ENCODE measurements at places on chromosomes 13 and 19. TPM values are rescaled to one million over a fixed set of nuclear protein-coding genes. Genes with fewer than 3 reads are reported as not detected.

GRCh38 chr13:19681517-19681916 lies 48.1 kb downstream of the MPHOSPH8 start:
- no peaks in the 10 kb centered on the region for H3K27me3 ChIP-seq
- DNase-seq: no peak
- no peaks in the 10 kb centered on the region for H3K36me3 ChIP-seq
- H3K4me3 ChIP-seq: no peak overlapping the region
- H3K4me1 ChIP-seq: no peaks in the 10 kb centered on the region
- no peak overlapping the region for H3K27ac ChIP-seq

Gene SSBP4
- 88.3 TPM for total RNA-seq

GRCh38 chr19:38648769-38649304 lies 1.4 kb downstream of the ACTN4 start:
- peaks cover 28% of the 10 kb centered on the region for H3K4me1 ChIP-seq
- no peak for DNase-seq
- H3K27me3 ChIP-seq: no peaks in the 10 kb centered on the region
- peak overlapping the region; percentile 77 for H3K4me3 ChIP-seq
- H3K27ac ChIP-seq: peak overlapping the region; percentile 47

Gene ZNF582
- total RNA-seq: 9.2 TPM

- no peak for DNase-seq
- no peak overlapping the region for H3K4me3 ChIP-seq
- H3K4me1 ChIP-seq: peaks cover 8% of the 10 kb centered on the region
- H3K27ac ChIP-seq: no peak overlapping the region
- H3K27me3 ChIP-seq: no peaks in the 10 kb centered on the region
- no peaks in the 10 kb centered on the region for H3K36me3 ChIP-seq
These were observed 22.5 kb upstream of the KLF2 start for GRCh38 chr19:16301999-16302694.

DNA sequence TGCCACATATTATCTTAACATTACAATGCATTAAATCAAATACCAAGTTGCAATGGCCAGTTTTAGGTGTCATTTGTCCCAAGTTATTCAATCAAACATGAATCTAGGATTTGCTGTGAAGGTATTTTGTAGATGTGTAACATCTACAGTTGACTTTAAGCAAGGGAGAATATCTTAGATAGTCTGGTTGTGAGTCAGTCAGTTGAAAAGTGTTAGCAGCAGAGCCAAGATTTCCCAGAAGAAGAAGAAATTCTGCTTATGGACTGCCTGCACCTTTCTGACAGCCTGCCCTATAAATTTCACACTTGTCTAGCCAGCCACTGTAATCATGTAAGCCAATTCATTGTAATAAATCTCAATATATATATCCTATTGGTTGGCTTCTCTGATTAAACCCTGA lies 41.3 kb upstream of the INTS6 start:
- DNase-seq: no peak
- no peaks in the 10 kb centered on the region for H3K4me1 ChIP-seq
- H3K36me3 ChIP-seq: no peaks in the 10 kb centered on the region
- H3K27ac ChIP-seq: no peak overlapping the region

DNA sequence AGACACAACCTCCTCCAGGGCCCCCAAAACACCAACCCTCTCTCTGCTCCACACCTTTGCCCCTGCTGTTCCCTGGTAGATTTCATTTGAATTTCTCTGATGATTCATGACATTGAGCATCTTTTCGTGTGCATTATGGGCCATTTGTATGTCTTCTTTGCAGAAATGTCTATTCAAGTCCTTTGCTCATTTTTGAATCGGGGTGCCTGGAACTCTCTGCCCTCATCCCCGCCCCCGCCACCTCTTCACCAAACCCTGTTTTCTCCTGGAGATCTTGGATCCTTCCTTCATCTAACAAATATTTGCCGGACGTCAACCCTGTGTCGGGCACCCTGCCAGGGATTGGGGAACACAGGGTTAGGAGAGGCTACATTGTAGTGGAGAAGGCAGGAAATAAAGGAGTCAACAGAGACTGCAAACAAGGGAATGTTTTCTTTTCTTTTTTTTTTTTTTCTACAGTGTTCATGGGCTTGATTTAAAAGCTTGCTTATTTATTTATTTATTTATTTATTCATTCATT lies 25.5 kb upstream of the SLC1A5 start:
- no peaks in the 10 kb centered on the region for H3K27me3 ChIP-seq
- peaks cover 5% of the 10 kb centered on the region for H3K4me1 ChIP-seq
- peak; percentile 96 for DNase-seq
- no peaks in the 10 kb centered on the region for H3K36me3 ChIP-seq
- peak overlapping the region; percentile 77 for H3K27ac ChIP-seq
- H3K4me3 ChIP-seq: no peak overlapping the region

DNA sequence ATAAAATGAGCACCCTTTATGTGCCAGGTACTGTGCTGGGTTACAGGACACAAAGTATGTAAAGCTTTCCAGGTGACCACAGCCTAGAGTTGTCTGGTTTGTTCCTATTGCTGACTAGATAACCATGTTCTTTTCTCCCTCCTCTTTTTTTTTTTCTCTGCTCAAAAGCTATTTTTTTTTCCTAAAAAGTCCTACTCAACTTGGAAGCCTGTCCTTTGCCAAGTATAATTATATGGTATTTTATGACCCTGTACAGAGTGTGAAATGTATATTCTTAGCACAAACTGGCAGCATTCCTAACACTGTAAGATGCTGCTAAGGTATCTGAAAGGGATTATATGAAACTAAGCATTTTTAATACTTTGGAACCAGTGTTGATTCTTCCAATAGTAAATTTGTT lies 171.0 kb downstream of the GPC6 start:
- no peak overlapping the region for H3K4me3 ChIP-seq
- no peak for DNase-seq
- H3K27me3 ChIP-seq: no peaks in the 10 kb centered on the region

Gene NKPD1
- 0.20 TPM for total RNA-seq

DNA sequence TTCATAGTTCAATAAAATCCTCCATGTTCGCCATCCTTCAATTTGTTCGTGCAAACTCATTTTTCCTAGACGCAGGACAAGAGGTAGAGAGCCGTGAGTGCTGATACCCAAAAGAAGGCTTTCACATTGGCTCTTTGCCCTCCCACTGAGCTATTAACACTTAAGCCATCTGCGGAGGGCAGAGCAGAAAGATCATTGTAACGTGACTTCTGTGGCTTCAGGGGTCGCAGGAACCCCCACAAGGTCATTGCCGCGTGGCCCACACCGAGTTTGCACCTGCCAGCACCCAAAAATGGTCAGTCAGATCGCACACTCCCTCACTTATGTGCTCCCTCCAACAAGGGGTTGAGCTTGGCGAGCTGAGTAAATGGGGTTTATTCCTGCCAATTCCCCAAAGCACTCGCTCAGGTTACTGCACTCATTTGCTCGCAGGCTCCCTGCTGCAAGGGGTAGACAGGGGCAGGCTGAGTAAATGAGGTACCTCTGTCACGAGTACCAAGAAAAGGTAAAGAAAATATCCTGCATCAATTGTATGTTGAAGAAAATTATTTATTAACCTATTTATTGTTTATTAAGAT lies 144.1 kb downstream of the PRR20E start:
- H3K4me3 ChIP-seq: no peak overlapping the region
- H3K27me3 ChIP-seq: no peaks in the 10 kb centered on the region
- no peak for DNase-seq
- H3K36me3 ChIP-seq: no peaks in the 10 kb centered on the region

GRCh38 chr19:12791345-12792050 lies at the start of gene JUNB:
JUNB (plus strand) TSS chr19:12791486; CDS start chr19:12791772, 286 bp downstream.
- H3K36me3 ChIP-seq: no peaks in the 10 kb centered on the region
- no peaks in the 10 kb centered on the region for H3K27me3 ChIP-seq
- peaks cover 8% of the 10 kb centered on the region for H3K4me1 ChIP-seq
- DNase-seq: peak; percentile 98
- peak within 1 kb of the TSS; percentile 95 for H3K27ac ChIP-seq

Gene ZNF177
- total RNA-seq: 4.1 TPM

GRCh38 chr19:4449639-4450028 lies 8.0 kb downstream of the UBXN6 start:
- peaks cover under 1% of the 10 kb centered on the region for H3K4me1 ChIP-seq
- no peaks in the 10 kb centered on the region for H3K36me3 ChIP-seq
- DNase-seq: no peak
- no peak overlapping the region for H3K27ac ChIP-seq
- H3K27me3 ChIP-seq: no peaks in the 10 kb centered on the region
- H3K4me3 ChIP-seq: no peak overlapping the region

DNA sequence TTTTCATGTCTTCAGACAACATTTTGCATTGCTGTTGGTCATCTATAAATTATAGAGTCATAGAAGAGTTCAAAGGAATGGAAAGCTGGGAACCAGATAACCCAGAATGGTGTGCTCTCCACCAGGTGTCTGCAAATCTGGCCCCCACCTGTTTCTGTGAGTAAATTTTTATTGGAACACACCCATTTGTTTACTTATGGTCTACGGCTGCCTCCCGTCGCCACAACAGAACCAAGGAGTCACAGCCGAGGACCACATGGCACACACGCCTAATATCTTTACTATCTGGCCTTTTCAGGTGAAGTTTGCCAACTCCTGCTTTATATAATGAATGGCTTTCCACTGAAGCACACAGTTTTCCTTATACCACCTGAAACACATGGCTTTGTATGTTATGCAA lies 58.2 kb downstream of the EFNB2 start:
- no peak for DNase-seq
- H3K4me1 ChIP-seq: no peaks in the 10 kb centered on the region
- H3K4me3 ChIP-seq: no peak overlapping the region
- no peak overlapping the region for H3K27ac ChIP-seq

Gene ZNF14
- 11.4 TPM for total RNA-seq

Gene OR10H1
- total RNA-seq: not detected

GRCh38 chr19:52785506-52785905 lies 1.1 kb downstream of the ZNF600 start:
- peak overlapping the region; percentile 72 for H3K4me3 ChIP-seq
- H3K36me3 ChIP-seq: no peaks in the 10 kb centered on the region
- no peaks in the 10 kb centered on the region for H3K27me3 ChIP-seq
- peak overlapping the region; percentile 53 for H3K27ac ChIP-seq
- H3K4me1 ChIP-seq: no peaks in the 10 kb centered on the region
- no peak for DNase-seq

GRCh38 chr19:17184371-17184841 lies 30.8 kb upstream of the USE1 start:
- H3K4me3 ChIP-seq: no peak overlapping the region
- H3K27me3 ChIP-seq: no peaks in the 10 kb centered on the region
- H3K4me1 ChIP-seq: no peaks in the 10 kb centered on the region
- H3K36me3 ChIP-seq: no peaks in the 10 kb centered on the region
- H3K27ac ChIP-seq: no peak overlapping the region

DNA sequence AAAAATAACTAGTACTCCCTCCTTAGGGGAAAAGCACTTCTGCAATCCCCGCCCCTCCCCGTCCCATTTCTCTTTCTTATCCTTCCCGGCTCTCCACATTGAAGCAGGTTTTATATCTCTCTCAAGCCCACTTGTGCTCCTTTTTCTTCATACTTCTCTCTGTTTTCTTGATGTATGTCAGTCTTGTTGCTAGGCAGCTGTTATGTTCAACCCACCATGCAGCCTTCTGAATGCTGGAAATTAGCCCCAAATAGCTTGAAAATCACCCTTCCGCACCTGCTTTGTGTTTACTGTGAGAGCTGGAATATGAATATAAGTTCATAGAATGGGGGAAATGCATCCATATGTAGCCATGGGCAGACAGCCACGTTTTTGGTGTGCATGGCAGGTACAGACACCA lies 461.4 kb downstream of the MYO16 start:
- H3K27ac ChIP-seq: no peak overlapping the region
- DNase-seq: no peak
- H3K4me1 ChIP-seq: no peaks in the 10 kb centered on the region
- H3K4me3 ChIP-seq: no peak overlapping the region
- H3K27me3 ChIP-seq: no peaks in the 10 kb centered on the region

Gene LGALS7
- not detected for total RNA-seq

- no peak overlapping the region for H3K4me3 ChIP-seq
- H3K4me1 ChIP-seq: no peaks in the 10 kb centered on the region
- H3K27me3 ChIP-seq: no peaks in the 10 kb centered on the region
- no peak overlapping the region for H3K27ac ChIP-seq
- DNase-seq: no peak
These were observed 16.2 kb downstream of the PCID2 start for GRCh38 chr13:113192279-113192678.

- H3K27me3 ChIP-seq: no peaks in the 10 kb centered on the region
- no peaks in the 10 kb centered on the region for H3K36me3 ChIP-seq
- H3K27ac ChIP-seq: no peak overlapping the region
- H3K4me1 ChIP-seq: no peaks in the 10 kb centered on the region
These were observed 12.1 kb upstream of the ZSCAN1 start for GRCh38 chr19:58021541-58022282.

Gene LILRB2
- total RNA-seq: 15.1 TPM

DNA sequence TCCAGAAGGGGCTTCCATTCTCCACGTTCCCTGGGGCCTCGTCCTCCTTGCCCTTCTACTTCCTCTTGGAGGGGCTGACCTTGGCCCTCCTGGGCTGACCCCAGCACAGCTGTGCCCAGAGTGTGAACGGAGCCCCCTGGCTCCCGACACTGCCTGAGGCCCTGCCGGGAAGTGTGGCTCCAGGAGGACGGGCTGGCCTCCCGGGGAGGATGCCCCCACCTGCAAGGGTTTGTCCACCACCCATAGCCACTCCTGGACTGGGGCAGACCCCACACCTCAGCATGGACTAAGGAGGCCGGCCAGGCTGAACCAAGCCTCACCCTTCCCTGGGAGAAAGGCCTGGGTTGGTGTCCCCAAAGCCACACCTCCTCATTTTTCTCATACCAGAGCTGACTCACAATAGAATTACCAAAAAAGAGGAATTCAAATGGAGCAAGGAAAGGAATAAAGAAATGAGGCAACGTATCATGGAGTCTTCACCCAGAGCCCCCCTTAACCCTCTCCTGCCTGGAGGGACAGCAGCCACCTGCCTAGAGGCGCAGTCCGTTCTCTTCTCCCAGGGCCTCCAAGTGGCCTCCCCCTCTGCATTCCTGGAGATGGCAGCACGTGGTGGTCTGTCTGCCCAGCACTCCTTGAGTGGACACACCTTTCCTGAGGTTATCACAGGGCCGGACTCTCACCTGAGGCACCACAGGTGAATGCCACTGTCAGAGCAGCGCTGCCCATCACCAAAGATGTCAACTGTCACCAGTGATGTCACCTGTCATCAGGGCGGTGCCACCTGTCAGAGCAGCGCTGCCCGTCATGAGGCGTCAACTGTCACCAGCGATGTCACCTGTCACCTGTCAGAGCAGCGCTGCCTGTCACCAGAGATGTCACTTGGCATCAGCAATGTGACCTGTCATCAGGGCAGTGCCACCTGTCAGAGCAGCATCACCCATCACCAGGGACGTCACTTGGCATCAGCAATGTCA lies 3.1 kb upstream of the C13orf46 start:
- no peaks in the 10 kb centered on the region for H3K36me3 ChIP-seq
- H3K4me1 ChIP-seq: peaks cover 1% of the 10 kb centered on the region
- no peak overlapping the region for H3K4me3 ChIP-seq
- H3K27me3 ChIP-seq: no peaks in the 10 kb centered on the region
- no peak overlapping the region for H3K27ac ChIP-seq

Gene LILRA5
- total RNA-seq: 2.2 TPM

All from ovary (tissue), 10 donors.